ENCODE measurements at places on chromosomes 5 and 9.
A peak's percentile ranks its signal among the peaks of the same experiment; 100 is the strongest.

GRCh38 chr5:177089127-177089526 is 2.4 kb downstream of the FGFR4 start:
- no peaks in the 10 kb centered on the region for H3K27me3 ChIP-seq
- DNase-seq, result peak; percentile 57
- H3K36me3 ChIP-seq, result no peaks in the 10 kb centered on the region
- peak overlapping the region; percentile 55 for H3K27ac ChIP-seq

GRCh38 chr9:72788966-72789735 is 163.7 kb downstream of the ALDH1A1 start:
- H3K36me3 ChIP-seq, result no peaks in the 10 kb centered on the region
- no peak overlapping the region for H3K4me3 ChIP-seq
- H3K27ac ChIP-seq, result no peak overlapping the region

DNA sequence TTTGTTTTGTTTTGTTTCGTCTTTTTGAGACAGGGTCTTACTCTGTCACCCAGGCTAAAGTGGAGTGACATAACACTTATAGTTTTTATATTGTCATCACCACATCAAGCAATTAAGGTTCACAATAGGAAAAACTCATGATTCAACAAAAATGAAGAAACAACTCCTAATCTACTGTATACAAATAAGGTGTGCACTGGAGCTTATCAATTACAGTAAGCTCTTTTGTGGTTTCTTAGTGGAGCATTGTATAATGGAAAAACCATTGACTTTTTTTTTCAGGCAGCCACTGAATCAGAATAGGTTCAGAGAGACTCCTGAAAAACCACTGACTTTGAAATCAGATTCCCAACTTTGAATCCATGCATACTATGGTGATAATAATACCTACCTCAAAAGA is 10.8 kb upstream of the PLIN2 start:
- no peak for DNase-seq
- H3K27ac ChIP-seq, result no peak overlapping the region
- no peaks in the 10 kb centered on the region for H3K36me3 ChIP-seq
- no peaks in the 10 kb centered on the region for H3K4me1 ChIP-seq
- no peak overlapping the region for H3K4me3 ChIP-seq
- no peaks in the 10 kb centered on the region for H3K27me3 ChIP-seq

GRCh38 chr9:125343518-125344275 is 82.1 kb downstream of the GAPVD1 start:
- H3K27ac ChIP-seq, result no peak overlapping the region
- H3K4me3 ChIP-seq, result no peak overlapping the region
- DNase-seq, result no peak
- H3K27me3 ChIP-seq, result no peaks in the 10 kb centered on the region

DNA sequence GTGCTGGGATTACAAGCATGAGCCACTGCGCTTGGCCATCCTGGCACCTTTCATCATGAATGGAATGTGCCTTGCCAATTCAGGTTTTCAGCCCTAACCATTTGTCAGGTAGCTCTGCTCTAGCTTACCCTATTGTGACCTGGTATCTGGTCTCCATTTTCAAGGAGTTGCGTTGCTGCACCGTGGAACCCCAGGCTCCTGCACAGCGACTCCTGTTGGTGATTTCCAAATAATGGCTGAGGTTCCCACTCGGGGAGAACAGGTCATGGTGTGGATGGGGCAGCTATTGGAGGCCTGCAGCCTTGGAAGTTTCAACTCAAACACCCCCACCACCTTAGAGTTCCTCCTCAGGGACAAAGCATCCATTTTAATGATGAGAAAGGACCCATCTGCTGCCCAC is 18.7 kb upstream of the CTSV start:
- no peaks in the 10 kb centered on the region for H3K4me1 ChIP-seq
- DNase-seq, result no peak
- H3K27me3 ChIP-seq, result no peaks in the 10 kb centered on the region
- no peak overlapping the region for H3K27ac ChIP-seq
- H3K4me3 ChIP-seq, result no peak overlapping the region

GRCh38 chr9:125161284-125161918 is 18.1 kb upstream of the SCAI start:
- peaks cover 3% of the 10 kb centered on the region for H3K4me1 ChIP-seq
- H3K27me3 ChIP-seq, result no peaks in the 10 kb centered on the region
- H3K4me3 ChIP-seq, result no peak overlapping the region

- no peaks in the 10 kb centered on the region for H3K27me3 ChIP-seq
- H3K27ac ChIP-seq, result no peak overlapping the region
- DNase-seq, result no peak
Observed at GRCh38 chr5:15233566-15233965, 266.4 kb upstream of the FBXL7 start.

- H3K36me3 ChIP-seq, result no peaks in the 10 kb centered on the region
- no peaks in the 10 kb centered on the region for H3K27me3 ChIP-seq
- H3K27ac ChIP-seq, result no peak overlapping the region
- DNase-seq, result peak; percentile 17
Observed at GRCh38 chr5:195401-196160, 4.3 kb downstream of the LRRC14B start.

All from ovary (tissue), 10 donors.